ENCODE measurements at places on chromosomes 13 and 19. TPM values are rescaled to one million over a fixed set of nuclear protein-coding genes. Genes with fewer than 3 reads are reported as not detected.

DNA sequence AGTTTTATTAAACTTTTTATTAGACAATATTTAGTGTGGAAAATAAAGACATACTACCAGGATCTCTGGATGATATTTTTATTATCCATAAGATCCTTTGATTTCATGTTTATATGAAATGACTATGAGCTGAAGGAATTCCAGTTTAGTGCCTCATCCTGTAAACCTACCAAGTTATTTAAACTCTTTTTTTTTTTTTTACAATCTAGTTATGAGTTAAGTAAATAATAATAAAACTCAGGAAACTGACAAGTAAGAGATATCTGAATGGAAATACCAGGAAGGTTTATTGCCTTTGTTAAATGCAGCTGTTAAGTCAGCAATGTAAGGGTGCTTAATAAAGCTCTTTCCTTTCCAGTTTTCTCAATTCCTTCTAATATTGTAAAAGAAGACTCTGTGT, 53.9 kb downstream of the RXFP2 start:
- H3K4me3 ChIP-seq: no peak overlapping the region
- H3K27ac ChIP-seq: no peak overlapping the region
- no peaks in the 10 kb centered on the region for H3K4me1 ChIP-seq
- H3K36me3 ChIP-seq: no peaks in the 10 kb centered on the region
- no peaks in the 10 kb centered on the region for H3K27me3 ChIP-seq
- DNase-seq: no peak

DNA sequence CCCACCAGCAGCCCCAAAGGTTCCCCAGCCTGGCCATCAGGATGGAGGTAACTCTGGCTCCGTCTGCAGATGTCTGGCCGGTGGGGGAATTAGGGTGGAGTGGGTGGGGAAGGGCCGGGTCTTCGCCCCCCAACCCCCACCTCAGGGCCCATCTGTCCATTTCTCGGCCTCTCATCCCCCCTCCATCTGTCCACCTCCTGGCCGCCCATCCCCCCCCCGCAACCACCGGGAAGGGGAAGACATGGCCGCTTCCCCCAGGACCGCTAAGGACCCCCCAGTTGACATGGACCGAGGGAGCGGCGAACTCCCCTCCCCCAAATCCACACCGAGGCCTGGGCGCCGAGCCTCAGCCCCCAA, 793 bp downstream of the LRFN1 start:
- no peak for DNase-seq
- peaks cover 5% of the 10 kb centered on the region for H3K36me3 ChIP-seq
- no peak overlapping the region for H3K27ac ChIP-seq

- peak overlapping the region; percentile 37 for H3K27ac ChIP-seq
- no peak overlapping the region for H3K4me3 ChIP-seq
- H3K27me3 ChIP-seq: no peaks in the 10 kb centered on the region
- H3K4me1 ChIP-seq: peaks cover 20% of the 10 kb centered on the region
- peaks cover 10% of the 10 kb centered on the region for H3K36me3 ChIP-seq
Measured at GRCh38 chr13:110216006-110216397, 91.0 kb downstream of the COL4A1 start.

DNA sequence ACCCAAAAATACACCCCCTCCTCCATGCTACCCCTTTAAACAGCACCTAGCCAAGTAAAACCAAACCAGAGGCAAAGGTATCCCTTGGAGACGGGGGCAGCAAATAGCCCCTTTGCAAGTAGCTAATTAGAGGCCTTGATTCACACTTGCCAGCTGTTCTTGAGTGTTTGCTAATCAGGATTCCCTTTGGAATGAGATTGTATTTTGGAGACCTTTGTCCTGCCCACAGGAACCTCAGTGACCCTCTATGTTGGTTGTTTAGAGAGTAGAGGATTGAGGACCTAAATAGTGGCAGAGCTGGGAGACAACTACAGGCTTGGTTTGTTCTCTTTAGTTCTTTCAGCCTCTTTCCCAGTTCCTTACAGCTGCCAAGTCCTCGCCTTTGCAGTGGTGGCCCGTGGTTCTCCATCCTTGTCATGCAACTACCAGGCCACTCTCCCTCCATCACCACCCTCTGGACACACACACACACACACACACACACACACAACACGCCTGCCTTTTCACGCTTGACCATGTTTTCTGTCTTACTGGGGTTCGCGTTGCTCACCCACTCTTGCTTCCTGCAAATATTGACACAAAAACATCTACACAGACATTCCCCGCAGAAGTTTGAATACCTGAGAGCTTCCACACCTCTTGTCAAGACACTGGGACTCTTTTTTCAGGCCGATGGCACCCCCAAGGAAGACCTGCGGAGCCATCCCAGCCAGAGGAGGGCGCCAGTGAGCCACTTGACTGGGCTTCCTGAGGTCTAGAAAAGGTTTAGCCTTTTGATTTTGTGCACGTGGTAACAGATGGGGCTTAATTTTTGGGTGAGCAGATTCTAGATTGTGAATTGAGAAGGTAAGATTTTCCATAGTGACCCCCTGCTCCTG, 80.0 kb upstream of the GPR183 start:
- no peaks in the 10 kb centered on the region for H3K4me1 ChIP-seq
- H3K27me3 ChIP-seq: no peaks in the 10 kb centered on the region
- no peak for DNase-seq
- no peak overlapping the region for H3K4me3 ChIP-seq
- no peak overlapping the region for H3K27ac ChIP-seq

Gene KLHL1
- not detected for total RNA-seq

DNA sequence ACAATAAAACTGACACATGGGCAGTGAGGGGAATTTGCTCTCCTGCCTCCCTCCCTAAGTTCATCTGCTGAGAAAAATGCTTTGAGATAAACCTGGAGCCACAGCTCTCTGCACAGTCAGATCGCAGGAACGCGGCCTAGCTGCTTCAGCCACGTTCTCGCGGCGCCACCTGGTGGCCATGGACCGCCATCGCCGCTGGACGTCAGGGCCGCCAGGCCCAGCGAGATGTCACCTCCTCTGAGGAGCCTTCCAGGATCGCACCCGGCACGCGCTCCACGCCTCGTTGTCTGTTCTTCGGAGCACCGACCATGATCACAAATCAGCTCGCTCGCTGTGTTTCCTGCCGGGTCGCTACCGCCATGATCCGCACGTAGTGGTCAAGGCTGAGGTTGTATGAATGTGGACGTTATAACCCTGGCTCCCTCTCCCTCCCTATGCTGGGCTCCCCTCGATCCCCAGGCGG, 20.6 kb upstream of the USP29 start:
- no peak overlapping the region for H3K4me3 ChIP-seq
- no peaks in the 10 kb centered on the region for H3K4me1 ChIP-seq
- no peak overlapping the region for H3K27ac ChIP-seq
- no peaks in the 10 kb centered on the region for H3K27me3 ChIP-seq

GRCh38 chr19:42378225-42379215, 11.6 kb downstream of the CNFN start:
- H3K36me3 ChIP-seq: peaks cover 14% of the 10 kb centered on the region
- H3K27me3 ChIP-seq: no peaks in the 10 kb centered on the region
- H3K4me1 ChIP-seq: no peaks in the 10 kb centered on the region
- H3K4me3 ChIP-seq: no peak overlapping the region
- no peak overlapping the region for H3K27ac ChIP-seq

Gene AP1M1
- 45.7 TPM for total RNA-seq

DNA sequence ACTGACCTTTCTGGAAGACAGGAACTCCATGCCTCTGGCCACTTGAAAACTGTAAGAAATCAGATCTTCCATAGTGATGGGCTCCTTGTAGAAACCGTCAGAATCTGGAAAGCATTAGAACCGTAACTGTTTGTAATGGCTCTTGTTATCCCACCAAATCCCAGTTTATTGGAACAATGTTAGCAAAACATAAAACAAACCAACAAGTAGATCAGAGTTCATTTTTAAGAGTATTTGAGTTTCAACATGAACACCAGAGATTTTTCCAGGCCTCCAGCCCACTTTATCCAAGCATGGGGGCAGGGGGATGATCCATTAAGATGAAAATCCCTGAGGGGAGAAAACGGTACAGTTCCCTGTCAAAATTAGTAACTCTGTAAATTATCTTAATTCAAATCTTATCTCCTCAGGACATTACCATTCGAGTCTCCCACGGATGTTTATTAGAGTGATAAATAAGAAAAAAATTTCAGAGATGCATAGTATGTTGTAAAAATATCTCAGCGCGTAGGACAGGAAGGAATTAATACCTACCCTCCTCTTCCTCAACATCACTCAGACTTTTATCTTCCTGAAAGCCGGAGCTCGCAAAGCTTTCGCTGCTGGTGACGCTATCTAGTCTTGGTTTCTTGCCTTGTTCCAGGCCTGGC, 172.5 kb downstream of the FLT1 start:
- H3K4me1 ChIP-seq: peaks cover 14% of the 10 kb centered on the region
- no peaks in the 10 kb centered on the region for H3K36me3 ChIP-seq
- H3K27ac ChIP-seq: no peak overlapping the region
- no peak for DNase-seq

GRCh38 chr13:76754414-76754813, 131.8 kb downstream of the KCTD12 start:
- H3K4me1 ChIP-seq: peaks cover 10% of the 10 kb centered on the region
- H3K27me3 ChIP-seq: no peaks in the 10 kb centered on the region
- H3K27ac ChIP-seq: no peak overlapping the region
- no peak for DNase-seq

- no peaks in the 10 kb centered on the region for H3K36me3 ChIP-seq
- no peaks in the 10 kb centered on the region for H3K4me1 ChIP-seq
- H3K27me3 ChIP-seq: no peaks in the 10 kb centered on the region
- no peak overlapping the region for H3K27ac ChIP-seq
- no peak overlapping the region for H3K4me3 ChIP-seq
- DNase-seq: no peak
Measured at GRCh38 chr13:97003071-97003470, 8.8 kb upstream of the OXGR1 start.

Gene BCL3
- 53.4 TPM for total RNA-seq

DNA sequence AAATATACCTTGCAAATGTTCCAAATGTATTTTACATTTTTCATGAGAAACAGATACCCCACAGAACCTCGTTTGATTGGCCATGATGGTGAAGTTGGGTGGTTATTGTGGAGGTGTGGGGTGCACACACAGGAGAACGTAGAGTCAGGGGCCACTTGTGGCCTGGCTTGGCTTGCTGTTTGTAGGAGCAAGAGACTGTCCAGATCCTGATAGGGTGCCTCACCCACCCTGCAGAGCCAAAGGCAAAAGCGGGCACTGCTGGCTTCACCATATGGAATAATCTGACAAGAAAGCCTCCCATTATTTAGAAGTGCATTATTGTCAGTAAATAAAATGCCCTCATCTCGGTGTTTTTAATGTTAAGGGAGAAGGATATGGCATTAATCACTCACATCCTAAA, 330.2 kb downstream of the TEX29 start:
- DNase-seq: no peak
- H3K4me3 ChIP-seq: no peak overlapping the region
- no peaks in the 10 kb centered on the region for H3K4me1 ChIP-seq
- H3K36me3 ChIP-seq: no peaks in the 10 kb centered on the region

GRCh38 chr13:113938246-113938645, 35.6 kb downstream of the C13orf46 start:
- no peaks in the 10 kb centered on the region for H3K36me3 ChIP-seq
- no peak for DNase-seq
- peaks cover 7% of the 10 kb centered on the region for H3K4me1 ChIP-seq
- no peak overlapping the region for H3K27ac ChIP-seq
- H3K4me3 ChIP-seq: no peak overlapping the region

DNA sequence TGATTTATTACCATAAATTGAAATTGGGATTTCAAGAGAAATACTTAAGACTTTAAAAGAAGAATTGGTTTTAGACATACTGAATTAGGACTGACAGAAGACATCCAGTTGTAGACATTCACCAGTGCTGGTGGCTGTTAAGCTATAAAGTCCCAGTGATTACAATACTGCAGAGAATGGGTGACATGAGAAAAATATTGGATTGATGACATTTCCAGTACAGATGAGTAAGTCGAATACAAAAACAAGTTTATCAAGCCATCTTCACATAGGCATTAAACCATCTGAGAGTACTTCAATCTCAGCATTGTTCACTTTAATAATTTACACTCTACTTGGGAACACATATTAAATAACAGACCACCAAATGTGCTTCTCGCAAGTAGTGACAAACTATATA, 66.8 kb downstream of the TBC1D4 start:
- no peak overlapping the region for H3K4me3 ChIP-seq
- H3K4me1 ChIP-seq: peaks cover 20% of the 10 kb centered on the region
- H3K27ac ChIP-seq: no peak overlapping the region
- no peaks in the 10 kb centered on the region for H3K27me3 ChIP-seq
- H3K36me3 ChIP-seq: no peaks in the 10 kb centered on the region

Gene C19orf85
- not detected for total RNA-seq

- H3K27me3 ChIP-seq: no peaks in the 10 kb centered on the region
- peak overlapping the region; percentile 75 for H3K4me3 ChIP-seq
- peaks cover 31% of the 10 kb centered on the region for H3K36me3 ChIP-seq
- peaks cover 25% of the 10 kb centered on the region for H3K4me1 ChIP-seq
Measured at GRCh38 chr19:10105509-10106099, 558 bp upstream of the PPAN start.

Gene IL12RB1
- 9.9 TPM for total RNA-seq

Gene C13orf42
- not detected for total RNA-seq

DNA sequence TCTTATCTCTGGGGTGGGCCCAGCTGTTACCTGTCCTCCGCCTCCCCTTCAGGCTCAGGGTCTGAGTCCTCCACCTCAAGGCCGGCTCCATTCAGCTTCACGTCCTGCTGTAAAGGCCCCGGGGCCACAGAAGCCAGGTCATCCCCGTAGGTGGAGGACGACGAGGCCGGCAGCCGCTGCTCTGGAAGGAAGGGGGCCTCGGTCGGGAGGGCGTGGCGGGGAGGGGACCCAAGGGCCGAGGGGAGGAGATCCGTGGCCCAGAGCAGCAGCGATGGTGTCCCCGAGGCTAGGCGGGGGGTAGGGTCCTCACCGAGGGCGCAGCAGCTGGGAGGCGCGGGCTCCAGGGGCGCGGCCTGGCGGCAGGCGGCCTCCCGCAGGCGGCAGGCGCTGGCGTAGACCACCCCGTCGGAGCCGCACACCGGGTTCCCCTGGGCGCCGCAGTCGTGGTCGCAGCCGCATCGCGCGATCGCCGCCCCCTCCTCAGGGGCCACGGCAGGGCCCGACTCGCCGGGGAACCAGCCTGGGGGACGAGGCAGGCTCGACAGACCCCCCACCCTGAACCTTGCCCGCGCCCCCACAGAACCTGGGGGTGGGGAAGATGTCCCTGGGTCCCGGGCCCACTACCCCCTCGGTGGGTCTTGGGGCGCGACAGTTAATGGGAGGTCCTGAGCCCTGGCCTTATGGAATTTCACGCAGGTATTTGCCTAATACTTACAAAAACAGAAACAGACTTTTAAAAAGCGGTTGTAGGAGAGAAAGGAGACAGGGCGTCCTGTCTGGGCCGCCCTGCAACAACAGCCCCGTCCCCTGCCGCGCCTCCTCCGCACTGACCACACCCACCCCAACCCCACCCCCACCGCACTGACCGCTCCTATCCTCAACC, 7.6 kb downstream of the F2RL3 start:
- peak; percentile 87 for DNase-seq
- H3K4me3 ChIP-seq: peak overlapping the region; percentile 60
- H3K4me1 ChIP-seq: peaks cover 3% of the 10 kb centered on the region
- H3K36me3 ChIP-seq: no peaks in the 10 kb centered on the region
- H3K27me3 ChIP-seq: no peaks in the 10 kb centered on the region
- peak overlapping the region; percentile 96 for H3K27ac ChIP-seq

Gene CGB8
- total RNA-seq: not detected

Gene SDHAF1
- 40.9 TPM for total RNA-seq

- H3K27me3 ChIP-seq: no peaks in the 10 kb centered on the region
- H3K27ac ChIP-seq: no peak overlapping the region
- H3K4me3 ChIP-seq: no peak overlapping the region
Measured at GRCh38 chr13:102045731-102046130, 356.1 kb downstream of the FGF14 start.
